ENCODE measurements at places on chromosomes 3 and 15. TPM values are rescaled to one million over a fixed set of nuclear protein-coding genes. Genes with fewer than 3 reads are reported as not detected.

- peak; percentile 98 for DNase-seq
These were observed at the start of gene TSC22D2 for GRCh38 chr3:150408221-150409124. Gene TSC22D2, plus strand, starts transcription at chr3:150408298. Its CDS starts 1,053 bp downstream, at chr3:150409351.

- DNase-seq = no peak
These were observed 23.7 kb upstream of the THSD4 start for GRCh38 chr15:71091601-71092000.

DNA sequence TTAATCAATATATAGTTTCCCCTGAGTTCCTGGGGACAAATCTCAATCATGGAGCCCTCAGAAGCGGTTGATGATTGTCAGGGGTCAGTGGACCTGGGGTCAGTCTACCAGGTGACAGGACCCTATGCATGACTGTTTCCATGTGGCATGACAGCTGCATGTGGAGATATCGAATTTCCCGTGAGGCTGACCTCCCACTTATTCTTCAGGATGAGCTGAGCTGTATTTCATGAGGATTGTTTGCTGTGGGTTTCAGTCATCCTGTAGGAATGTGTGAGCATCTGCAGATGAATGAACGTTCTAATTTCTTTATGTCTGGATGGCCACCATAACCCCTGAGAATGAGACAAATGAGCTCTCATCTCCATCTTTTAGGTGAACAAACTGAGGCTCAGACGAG is 93.0 kb upstream of the HES1 start:
- no peak for DNase-seq

GRCh38 chr3:13159890-13160289 is 86.7 kb upstream of the IQSEC1 start:
- DNase-seq = no peak

DNA sequence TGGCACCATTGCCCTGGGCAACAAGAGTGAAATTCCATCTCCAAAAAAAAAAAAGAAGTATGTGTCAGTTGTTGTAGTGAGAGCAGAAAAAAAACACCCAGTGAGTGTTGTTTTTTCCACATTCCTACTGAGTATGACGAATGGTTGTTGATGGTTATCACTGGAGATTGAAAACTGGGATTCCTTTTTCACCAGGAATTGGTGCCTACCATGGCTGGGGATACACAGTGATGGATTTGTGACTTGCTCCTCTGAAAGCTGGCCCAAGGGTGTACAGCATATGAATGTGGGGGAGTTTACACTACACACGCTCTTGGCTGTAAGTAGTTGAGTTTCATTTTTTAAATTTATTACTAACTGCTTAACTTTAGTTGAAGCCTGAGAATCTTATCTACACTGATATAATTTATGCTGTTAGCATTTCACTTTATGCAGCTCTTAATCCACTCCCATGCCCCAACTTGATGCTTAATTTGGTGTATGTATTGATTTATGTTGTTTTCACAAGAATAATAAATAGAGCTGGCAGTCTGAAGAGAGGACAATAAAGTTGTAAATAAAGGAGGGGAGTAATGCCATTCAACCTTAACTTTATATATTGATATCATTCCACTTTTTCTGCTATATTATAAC is 56.0 kb upstream of the MME start:
- no peak for DNase-seq

The ZBTB47 gene
- 13.7 TPM for total RNA-seq

The SLC24A5 gene
- not detected for total RNA-seq

Data from transverse colon (tissue), 4 donors.